ENCODE measurements at places on chromosomes 1 and 21.

GRCh38 chr1:110829955-110830553 lies 42.9 kb upstream of the CD53 start:
- no peak for DNase-seq

GRCh38 chr1:233439721-233440120 lies 112.2 kb downstream of the MAP3K21 start:
- DNase-seq, result no peak

GRCh38 chr1:17014671-17015567 lies 3.2 kb upstream of the ATP13A2 start:
- DNase-seq, result no peak

DNA sequence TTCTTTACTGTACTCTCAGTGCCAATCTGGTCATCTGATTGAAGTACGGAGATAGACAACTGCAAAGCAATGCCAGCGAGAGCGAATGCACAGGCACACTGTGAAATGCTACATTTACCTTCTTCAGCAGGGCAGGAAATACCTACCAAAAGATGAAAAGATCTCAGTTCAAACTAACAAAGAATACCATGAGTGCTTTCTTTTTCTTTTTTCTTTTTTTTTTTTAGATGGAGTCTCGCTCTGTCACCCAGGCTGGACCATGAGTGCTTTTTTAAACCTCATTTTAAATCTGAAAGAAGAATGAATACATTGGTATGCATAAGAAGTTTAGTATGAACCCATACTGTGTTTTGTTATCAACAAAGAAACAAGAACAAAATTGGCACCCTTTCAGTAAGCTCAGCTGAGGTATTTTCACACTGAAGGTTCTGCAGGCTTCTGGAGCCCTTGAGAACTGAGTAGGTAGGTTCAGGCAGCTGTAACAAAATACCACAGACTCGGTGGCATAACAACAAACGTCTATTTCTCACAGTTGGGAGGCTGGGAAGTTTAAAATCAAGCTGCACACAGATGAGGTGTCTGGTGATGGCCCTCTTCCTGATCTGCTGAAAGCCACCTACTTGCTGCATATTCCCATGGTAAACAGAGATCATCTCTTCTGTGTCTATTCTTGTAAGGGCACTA lies 1.7 kb upstream of the CHI3L2 start:
- DNase-seq, result no peak

GRCh38 chr1:44733365-44733764 lies 2.4 kb upstream of the RNU5D-1 start:
- no peak for DNase-seq

DNA sequence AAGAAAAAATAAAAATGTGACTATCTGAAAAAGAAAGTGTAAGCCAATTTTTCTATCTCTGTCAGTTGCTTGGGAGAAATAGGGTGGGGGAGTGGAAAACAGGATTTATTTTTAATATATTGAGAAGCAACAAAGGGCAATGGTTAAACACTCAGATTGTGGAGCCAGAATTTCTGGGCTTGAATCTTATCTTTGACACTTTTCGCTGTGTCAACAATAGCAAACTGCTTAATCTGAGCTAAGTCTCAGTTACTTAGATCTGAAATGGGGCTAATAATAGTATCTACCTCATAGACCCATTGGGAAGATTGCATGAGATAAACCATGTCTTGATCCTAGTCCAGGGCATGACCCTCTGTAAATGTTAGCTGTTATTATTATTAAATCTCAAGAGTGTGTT lies 468.1 kb downstream of the ADGRL2 start:
- no peak for DNase-seq

GRCh38 chr1:30720271-30721223 lies 2.8 kb downstream of the MATN1 start:
- no peak for DNase-seq

GRCh38 chr1:61756773-61757172 lies 14.5 kb downstream of the PATJ start:
- no peak for DNase-seq
